ENCODE measurements at places on chromosomes 2 and 18.

DNA sequence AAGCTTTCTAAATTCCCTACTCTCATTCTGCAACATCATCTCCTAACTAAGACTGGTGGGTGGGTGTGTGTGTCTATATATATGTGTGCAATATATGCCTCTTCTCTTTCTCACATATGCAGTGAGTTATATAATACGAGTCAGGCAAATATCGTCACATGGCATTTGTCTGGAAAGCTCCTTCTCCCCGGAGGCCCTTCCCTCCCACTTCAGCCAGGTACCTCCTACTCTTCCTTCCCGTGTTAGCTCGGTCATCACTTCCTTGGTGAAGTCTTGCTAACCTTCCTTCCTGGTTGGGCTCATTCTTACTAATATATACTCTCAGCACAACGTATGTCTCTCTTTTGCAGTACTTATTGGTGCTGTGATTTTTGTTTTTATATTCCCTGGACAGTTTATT lies 66.4 kb upstream of the NCK2 start:
- no peak for DNase-seq

GRCh38 chr2:12554224-12555011 lies 162.3 kb upstream of the TRIB2 start:
- no peak for DNase-seq

DNA sequence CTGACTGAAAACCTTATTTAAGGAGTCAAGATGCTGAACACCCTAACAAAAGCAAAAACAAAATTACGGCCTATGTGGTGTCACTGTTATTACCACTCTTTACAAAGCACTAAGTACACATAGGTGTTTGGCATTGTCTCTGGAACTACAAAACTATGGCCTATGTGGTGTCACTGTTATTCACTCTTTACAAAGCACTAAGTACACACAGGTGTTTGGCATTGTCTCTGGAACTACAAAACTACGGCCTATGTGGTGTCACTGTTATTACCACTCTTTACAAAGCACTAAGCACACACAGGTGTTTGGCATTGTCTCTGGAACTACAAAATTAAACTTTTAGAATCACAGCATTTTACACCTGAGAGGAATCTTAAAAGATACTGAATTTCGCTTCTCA lies 47.4 kb downstream of the SLC35F5 start:
- DNase-seq = no peak

- DNase-seq = no peak
Measured at GRCh38 chr2:178008636-178009289, 63.8 kb downstream of the PDE11A start.

DNA sequence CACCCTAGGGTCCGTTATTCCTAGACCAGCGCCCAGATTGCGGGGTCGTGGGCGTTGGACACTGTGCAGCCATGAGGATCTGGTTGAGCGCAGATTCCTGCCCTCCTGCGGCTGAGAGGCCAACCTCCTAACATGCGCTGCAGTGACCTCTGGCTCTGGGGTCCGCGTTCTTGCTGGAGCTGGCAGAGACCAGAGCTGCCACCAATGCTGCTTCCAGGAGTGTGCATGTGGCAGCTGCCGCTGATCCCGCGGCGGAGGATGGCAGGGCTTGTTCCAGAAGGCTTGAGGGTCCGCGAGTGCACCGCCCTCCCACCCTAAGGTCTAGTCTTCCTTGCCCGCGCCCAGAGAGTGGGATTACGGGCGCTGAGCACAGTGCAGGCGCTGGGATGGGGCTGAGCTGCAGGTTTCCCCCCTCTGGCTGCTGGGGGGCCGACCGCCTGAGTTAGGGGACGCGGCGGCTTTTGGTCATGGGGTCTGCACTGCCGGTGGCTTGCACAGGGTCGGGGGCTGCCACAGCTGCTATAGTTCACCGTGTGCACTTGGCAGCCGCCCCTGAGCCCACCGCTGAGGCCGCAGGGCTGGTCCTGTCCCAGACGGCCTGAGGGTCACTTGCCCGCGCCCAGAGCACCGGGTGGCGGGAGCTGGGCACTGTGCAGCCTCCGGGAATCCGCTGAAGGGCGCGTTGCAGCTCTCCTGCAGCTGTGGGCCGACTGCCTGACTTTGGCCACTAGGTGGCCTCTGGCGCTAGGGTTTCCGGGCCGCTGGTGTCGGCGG lies 145.9 kb downstream of the CCDC74A start:
- DNase-seq = peak; percentile 20

GRCh38 chr2:238509151-238509835 lies 82.6 kb downstream of the ASB1 start:
- no peak for DNase-seq

- DNase-seq = no peak
Measured at GRCh38 chr18:22745966-22746365, 187.2 kb upstream of the RBBP8 start.

- no peak for DNase-seq
Measured at GRCh38 chr2:180006231-180006630, 866 bp downstream of the CWC22 start.

DNA sequence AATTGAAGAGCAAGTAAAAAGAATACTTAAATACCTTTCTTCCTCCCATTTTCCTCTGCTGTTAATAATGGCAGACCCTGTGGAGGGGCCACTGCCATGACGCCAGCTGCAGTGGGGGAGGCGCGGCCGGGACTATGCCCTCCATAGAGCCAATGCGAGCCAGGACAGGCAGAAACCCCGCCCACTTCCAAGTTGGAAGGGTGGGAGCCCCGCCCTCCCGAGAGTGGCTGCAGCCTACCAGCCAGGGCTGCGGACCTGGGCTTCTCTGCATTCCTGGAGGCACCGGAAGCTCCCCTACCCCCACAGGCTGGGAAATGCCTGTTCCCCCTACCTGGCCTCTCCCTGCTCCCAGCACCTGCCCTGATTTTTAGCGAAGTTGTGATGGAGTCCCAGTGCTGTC lies 439.4 kb upstream of the CDH19 start:
- DNase-seq = no peak

DNA sequence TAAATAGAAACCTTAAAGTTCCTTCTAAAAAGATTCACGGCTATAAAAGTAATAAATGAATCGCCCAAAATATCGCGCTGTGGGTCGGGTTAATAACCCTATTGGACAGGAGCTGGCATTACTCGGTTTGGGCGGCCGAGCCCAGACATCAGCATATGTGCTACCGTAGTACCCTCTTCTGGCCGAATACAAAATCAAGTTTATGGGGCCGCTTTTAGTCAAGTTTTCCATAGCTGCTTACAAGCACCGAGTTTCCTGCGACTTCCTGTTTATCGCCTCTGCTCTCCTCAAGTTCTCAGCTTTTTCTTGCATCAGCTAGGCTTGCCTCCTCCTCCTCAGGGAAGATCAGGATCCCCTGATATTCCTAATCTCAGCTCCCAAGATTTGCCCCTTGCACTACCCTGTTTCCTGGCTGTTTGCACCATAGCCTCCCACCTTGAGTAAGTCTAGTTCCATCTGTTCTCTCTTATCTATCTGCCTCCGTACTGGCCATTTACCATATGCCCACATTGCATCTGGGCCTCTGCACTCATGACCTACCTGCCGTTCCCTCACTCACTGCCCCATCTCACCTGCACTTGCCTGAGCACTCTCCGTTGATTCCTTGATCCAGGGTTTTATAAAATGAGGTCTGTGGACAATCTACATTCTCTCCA lies 56.1 kb downstream of the SLC35F5 start:
- no peak for DNase-seq

DNA sequence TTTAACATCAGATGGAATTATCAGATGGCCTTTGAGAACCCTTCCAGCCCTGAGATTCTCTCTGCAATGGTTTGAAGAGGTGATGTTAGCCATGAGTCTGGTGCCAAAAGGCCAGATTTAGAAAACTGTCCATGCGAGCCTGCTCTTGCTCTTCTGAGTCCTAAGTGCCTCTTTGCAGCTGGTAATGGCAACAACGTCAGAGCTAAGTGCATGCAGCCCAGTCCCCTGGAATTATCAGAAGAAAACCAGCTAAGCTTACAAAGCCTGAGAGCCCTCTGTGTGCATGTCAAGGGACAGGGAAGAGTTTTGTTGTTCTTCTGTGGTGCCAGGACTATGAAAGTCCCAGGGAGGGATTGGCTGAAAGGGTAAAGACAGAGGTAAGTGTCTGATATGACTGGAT lies 89.8 kb downstream of the LOXHD1 start:
- DNase-seq = no peak

- DNase-seq = no peak
Measured at GRCh38 chr2:8380566-8380965, 301.3 kb upstream of the ID2 start.

GRCh38 chr2:27212626-27213471 lies 781 bp upstream of the SLC5A6 start:
- DNase-seq = no peak

DNA sequence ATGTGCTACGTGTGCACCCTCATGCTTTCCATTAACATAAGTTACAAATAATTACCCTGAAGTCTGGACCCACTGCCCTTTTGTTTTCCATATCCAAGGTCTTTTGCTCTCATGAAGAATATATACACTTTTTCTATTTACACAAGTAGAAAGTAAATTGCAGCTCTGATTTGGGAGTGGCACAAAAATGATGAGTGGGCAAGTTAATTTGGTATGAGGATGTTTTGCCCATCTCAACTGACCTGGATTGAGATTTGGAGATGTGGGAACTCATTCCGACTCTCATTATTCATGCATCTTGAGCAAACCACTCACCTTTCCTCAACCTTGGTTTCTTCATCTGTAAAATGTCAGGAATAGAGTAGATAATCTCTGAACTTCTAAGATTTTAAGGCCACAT lies 53.6 kb upstream of the TMEM17 start:
- no peak for DNase-seq

DNA sequence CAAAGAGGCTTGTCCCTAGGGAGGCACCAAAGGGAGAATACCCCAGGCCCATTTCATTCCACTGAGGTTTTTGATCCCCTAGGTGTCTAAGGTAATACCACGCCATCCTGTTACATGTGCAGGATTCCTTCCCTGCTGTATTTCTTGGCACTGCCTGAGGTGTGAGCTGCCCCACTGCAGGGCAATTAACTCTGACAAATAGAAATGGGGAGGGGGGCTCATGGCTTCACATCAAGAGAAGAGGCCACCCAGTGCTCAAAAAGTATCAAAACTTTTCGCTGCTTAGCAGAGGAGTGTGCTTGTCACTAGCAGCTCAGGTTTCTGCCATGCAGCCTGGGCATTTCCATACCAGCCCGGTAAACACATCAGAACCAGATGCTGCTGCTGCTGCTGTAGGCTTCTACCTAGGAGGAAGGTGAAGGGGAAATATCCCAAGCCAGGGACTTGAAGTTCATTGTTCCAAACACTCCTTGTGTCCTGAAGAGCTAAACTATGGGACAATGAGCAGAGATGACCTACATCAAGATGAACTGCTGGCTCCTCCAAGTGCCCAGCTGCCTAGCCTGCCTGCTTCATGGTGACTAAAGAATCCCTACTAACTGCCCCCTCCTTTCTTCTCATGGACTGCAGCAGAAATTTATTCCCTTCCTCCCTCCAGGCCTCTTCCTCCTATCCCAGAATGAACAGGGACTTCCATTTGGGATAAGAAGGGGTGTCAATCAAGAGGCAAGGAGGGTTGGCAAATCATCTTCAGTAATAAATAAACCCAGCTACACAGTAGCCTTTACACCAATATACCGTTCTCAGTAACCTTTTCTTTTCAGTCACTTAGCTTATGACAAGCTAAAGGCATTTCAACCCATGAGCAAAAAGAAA lies 16.4 kb downstream of the POU3F3 start:
- no peak for DNase-seq

- DNase-seq = no peak
Measured at GRCh38 chr2:126674075-126674744, 18.3 kb downstream of the GYPC start.

DNA sequence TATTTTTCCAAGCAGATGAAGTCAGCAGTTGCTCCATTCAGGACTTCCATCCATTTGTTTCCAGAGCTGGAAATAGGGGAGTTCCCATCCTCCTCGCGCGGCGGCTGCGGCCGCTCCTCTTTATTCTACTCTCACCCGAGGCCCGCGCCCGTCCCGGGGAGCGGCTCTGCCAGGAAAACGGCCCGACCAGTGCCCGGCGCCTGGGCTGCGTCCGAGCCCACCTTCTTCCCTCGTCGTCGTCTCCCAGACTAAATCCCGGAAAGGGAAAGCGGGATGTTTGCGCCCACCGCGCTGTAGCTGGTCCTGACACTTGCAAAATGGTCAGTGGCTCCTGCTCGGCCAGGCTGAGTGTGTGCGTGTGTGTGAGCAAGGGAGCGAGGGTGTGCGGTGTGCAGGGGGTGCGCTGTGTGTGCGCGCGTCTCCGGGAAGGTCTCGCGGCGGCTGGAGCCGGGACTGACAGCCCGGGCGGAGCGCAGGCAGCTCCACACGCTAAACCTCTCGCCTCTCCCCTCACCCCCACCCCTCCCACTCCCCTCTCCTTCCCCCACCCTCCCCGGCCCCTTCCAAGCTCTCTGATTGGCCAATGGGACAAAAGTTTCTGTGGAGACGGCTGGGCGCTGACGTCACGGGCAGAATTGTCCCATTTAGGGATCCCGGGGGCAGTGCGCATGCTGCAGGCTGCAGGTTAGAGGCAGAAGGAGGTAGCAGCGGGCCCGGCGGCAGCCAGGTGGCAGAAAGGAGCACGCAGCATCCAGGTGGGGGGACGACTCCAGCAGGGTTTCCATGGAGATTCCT lies at the start of gene NOL4:
Gene NOL4, minus strand, starts transcription at position 491 of the 795 bp plus-strand sequence. CDS start 1,660 bp downstream, outside the sequence.
- DNase-seq = no peak

- DNase-seq = no peak
Measured at GRCh38 chr2:177709986-177710401, 317.4 kb downstream of the AGPS start.

DNA sequence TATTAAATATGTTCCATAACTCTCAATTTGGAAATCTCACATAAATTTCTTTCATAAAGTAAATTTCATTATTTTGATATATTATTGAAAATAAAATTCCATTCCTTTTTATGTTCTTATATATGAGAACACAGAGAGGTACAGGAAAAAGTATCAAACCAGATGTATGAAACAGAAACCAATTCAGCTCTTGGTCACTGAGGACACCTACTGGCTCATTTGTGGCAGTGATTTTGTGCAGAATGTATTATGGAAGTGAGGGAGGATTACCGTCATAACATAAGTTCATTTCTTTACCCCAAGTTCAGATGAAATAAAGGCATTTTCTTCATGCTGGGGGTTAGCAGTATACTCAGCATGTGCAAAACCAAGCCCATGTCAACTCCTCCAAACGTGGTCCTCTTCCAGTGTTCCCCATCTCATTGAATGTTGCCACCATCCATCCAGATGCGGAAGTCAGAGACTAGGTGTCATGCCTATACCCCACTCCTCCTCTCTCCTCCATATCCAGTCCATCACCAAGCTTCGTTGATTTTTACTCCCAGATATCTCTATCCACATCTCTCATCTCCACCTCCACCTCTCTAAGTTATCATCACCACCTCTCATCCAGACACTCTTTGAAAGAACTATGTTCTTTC lies 41.7 kb upstream of the MALL start:
- no peak for DNase-seq

GRCh38 chr2:46428911-46429436 lies 50.4 kb upstream of the TMEM247 start:
- DNase-seq = no peak
